ENCODE measurements at places on chromosomes 7 and 10. TPM values are rescaled to one million over a fixed set of nuclear protein-coding genes. Genes with fewer than 3 reads are reported as not detected.

ZNF722 gene
- not detected for polyA plus RNA-seq

GIMAP5 gene
- polyA plus RNA-seq: 7.7 TPM

SPOCK2 gene
- 3.4 TPM for polyA plus RNA-seq

GRCh38 chr7:13282377-13282980 is 595.0 kb downstream of the ARL4A start:
- peak; percentile 14 for DNase-seq

DNA sequence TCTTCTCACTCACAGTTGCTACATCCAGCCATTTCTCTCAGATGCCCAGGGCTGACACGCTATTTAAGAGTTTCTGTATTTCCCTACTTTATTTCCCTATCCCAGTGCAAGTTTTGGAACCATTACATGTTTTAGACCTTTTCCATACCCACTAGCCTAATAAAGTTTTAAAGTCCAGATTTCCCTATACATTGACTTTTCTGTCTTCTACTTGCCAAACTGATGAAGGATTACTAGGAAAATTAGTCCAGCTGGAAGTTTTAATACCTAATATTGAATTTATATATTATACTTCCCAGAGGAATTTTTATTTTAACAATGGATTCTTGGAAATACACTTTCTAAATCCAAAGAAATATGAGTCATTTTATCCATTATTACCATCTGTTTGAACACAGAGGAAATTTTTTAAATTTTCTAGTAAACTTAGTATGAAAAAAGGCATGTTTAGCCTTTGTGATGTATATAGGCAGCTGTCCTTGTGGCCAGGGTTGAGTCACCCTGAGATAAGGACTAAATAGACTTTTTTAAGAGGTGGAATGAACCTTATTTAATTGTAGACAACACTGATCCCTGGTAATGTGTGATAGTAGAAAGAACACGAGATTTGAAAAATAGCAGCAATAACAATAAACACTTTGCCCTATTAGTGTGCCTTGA is 205.0 kb downstream of the TFEC start:
- DNase-seq: peak; percentile 44

DNA sequence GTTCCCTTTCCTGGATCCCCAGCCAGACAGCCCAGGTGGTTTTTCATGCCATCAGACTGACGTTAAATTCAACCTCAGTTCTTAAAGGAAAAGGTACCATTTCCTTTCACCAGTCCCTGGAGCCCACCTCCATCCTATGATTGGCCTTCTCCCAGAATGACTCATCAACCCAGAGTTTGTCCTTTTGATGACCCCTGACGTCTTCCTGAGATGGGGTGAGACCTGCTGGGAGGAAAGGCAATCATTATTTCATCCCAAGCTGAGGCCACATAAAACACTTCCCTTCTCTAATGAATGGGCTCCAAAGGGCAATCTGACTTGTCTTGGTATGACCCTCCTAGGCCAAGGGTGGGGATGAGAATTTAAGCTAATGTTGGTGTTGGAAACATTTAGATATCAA is 750.7 kb downstream of the SUGCT start:
- DNase-seq: no peak

DNA sequence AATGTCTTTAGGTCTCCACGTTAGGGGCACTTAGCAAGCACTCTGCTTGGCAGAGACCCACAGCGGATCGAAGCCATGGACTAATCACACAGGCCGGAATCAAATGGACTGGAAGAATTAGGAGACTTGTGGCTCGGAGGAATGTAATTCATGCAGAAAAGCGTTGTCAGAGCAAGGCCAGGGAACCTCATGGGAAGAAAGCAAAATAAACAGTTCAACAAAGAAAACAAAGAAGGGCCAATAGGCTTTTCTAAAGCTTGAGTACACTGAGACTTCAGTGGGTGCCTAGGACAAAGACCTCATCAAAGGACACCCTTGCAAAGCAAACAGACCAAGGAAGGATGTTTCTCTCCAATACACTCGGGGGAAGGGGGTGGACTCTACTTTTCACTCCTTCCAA is 171.1 kb downstream of the GLI3 start:
- DNase-seq: no peak

DNA sequence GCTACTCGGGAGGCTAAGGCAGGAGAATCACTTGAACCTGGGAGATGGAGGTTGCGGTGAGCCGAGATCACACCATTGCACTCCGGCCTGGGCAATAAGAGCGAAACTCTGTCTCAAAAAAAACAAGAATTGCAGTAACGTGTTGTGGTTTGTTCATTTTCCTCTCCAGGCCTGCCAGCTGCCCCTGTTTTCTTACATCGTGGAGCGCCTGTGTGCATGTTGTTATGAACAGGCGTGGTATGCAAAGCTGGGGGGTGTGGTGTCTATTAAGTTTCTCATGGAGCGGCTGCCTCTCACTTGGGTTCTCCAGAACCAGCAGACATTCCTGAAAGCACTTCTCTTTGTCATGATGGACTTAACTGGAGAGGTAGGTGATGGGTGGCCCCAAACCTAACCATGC is 52.1 kb downstream of the TRRAP start:
- DNase-seq: no peak

- no peak for DNase-seq
Observed at GRCh38 chr7:50339990-50340500, 35.5 kb downstream of the IKZF1 start.

GRCh38 chr7:1246871-1247526 is 14.3 kb downstream of the UNCX start:
- DNase-seq: no peak

DNA sequence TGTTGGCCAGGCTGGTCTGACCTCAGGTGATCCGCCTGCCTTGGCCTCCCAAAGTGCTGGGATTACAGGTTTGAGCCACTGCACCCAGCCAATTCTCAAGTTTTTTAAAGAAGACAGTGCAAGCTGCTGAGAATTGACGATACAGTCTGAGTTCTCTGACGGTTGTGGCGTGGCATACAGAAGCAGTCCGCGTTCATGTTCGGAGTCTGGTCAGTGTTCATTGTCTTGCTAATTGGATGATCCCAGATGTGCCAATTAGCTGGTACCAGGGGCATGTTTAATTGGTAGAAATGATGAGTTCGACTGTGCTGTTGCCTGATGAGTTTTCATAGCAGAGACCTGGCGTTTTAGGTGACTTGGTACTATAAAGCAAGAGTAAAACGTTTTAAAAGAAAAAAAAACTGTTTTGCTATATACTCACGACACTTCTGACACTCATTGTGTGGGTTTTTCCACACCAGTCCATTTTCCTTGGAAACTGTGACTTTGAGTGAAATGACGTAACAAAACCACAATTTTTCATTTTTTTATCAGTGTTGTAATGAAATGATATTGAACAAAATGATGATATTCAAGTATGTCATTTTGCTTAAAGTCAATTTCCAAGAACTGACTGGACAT is 32.3 kb downstream of the CAMK1D start:
- no peak for DNase-seq

DNA sequence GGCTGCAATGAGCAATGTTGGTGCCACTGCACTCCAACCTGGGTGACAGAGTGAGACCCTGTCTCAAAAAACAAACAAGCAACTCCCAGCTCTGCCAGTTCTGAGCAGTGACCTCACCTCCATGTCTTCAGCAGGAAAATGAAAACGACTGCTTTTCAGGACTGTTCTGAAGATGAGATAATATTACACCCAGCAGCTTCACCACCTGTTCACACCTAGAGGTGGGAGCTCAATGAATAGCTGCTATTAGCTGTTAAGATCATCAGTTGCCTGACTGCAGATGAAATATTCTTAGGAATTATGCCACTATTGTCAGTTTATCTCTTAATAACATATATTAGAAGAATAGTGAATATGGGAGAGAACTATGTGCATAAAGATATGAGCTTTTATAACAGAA is 48.4 kb upstream of the CYTH3 start:
- no peak for DNase-seq

- no peak for DNase-seq
Observed at GRCh38 chr7:2640846-2641316, 9.1 kb downstream of the TTYH3 start.

- no peak for DNase-seq
Observed at GRCh38 chr10:49611166-49611815, 1.2 kb downstream of the SLC18A3 start.

DNA sequence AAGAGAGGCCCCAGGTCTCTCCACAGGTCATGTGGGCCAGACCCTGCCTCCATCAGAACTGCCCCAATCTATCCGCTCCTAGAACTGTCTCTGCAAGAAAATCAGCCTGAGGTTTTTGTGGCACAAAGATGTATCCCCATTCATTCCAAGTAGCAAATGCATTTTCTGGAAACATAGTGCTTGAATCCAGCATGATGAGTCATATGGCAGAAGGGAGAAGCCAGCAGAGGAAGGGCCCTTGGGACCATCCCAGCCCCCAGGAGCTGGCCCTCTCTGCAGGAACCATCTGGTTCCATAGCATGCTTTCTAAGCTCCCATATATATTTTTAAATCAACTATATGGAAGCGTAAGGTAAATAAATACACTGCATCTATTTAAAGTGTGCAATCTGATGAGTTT is 563.2 kb downstream of the GALNT17 start:
- peak; percentile 24 for DNase-seq
